Suprapubic skin (tissue), 4 donors: ENCODE measurements at places on chromosomes 13 and 19.

DNA sequence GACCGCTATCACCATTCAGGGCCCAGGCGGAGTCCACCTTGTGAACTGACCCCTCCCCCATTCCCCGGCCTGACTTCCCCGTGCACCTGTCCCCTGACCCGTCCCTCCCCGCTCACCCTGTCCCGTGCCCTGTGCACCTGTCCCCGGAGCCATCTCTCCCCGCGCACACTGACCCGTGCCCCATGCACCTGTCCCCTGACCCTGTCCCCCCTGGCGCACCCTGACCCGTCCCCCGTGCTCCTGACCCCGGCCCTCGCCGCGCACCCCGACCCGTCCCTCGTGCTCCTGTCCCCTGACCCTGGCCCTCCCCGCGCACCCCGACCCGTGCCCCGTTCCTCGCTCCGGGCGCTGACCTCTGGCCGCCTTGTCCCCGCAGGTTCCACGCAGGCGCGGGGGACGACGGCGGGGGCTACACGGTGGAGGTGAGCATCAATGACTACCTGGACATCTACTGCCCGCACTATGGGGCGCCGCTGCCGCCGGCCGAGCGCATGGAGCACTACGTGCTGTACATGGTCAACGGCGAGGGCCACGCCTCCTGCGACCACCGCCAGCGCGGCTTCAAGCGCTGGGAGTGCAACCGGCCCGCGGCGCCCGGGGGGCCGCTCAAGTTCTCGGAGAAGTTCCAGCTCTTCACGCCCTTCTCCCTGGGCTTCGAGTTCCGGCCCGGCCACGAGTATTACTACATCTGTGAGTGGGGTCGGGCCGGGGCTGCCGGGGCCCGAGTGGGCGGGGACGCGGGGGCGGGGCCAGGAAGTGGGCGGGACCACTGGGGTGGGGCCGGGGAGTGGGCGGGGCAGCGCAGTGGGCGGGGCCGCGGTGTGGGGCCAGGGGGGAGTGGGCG is 9.7 kb downstream of the EFNA2 start:
- peak; percentile 62 for DNase-seq

GRCh38 chr13:33079960-33080359 is 63.7 kb downstream of the KL start:
- DNase-seq, result no peak

GRCh38 chr19:8311461-8312260 is 3.5 kb upstream of the CD320 start:
- peak; percentile 75 for DNase-seq

GRCh38 chr13:114015111-114015968 is 41.5 kb upstream of the C13orf46 start:
- peak; percentile 92 for DNase-seq

GRCh38 chr13:112067871-112068539 is 1.1 kb downstream of the SOX1 start:
- DNase-seq, result no peak

DNA sequence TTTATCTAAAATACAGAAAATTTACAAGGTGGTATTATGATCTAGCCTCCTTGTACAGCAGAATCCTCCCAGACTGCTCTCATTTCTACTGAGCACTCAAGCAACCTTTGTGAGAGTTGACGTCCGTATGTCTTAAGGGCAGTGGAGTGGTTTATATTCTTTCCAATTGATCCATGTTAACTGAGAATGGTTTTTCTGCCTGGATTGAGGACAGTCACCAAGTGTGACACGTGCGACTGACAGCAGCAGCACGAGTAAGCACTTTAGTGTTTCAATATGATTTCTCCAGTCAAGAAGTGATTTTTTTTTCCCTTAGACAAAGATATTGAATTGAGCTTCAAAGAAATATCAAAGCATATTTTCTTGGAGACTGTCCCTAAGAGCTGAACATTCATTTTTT is 901.7 kb downstream of the PCDH9 start:
- DNase-seq, result no peak

- DNase-seq, result no peak
Observed at GRCh38 chr13:60261432-60262351, 98.0 kb upstream of the DIAPH3 start.

- no peak for DNase-seq
Observed at GRCh38 chr13:77878190-77878589, 40.4 kb downstream of the EDNRB start.

DNA sequence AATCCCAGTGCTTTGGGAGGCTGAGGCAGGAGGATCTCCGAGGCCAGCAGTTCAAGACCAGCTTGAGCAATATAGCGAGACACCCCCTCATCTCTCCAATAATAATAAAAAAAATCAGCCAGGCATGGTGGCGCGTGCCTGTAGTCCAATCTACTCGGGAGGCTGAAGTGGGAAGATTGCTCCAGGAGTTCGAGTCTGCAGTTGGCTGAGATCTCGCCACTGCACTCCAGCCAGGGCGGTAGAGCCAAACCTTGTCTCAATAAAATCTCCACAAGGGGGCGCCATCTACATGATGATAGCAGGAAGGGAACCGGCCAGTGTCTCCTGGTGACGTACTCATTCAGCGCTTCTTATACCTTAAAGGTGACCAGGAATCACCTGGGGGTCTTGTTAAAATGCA is 13.6 kb upstream of the C5AR1 start:
- peak; percentile 79 for DNase-seq

DNA sequence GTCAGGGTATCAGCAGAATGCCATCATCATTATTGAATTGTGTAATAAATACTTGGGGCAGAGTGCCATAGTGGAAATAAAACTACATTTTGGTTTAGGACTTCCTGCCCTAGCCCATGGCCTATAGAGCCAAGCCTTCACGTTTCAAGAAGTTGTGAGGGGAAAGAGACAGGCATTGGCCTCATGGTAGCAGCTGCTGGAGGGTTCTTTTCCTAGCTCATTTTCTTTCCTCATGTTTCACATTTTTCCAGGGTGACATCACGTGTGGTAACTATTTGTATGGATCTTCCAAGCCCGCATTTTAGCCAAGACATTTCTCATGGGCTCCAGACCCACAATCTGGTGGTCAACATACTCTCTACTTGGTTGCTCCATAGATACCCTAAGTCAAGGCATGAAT is 80.4 kb downstream of the LRCH1 start:
- no peak for DNase-seq

DNA sequence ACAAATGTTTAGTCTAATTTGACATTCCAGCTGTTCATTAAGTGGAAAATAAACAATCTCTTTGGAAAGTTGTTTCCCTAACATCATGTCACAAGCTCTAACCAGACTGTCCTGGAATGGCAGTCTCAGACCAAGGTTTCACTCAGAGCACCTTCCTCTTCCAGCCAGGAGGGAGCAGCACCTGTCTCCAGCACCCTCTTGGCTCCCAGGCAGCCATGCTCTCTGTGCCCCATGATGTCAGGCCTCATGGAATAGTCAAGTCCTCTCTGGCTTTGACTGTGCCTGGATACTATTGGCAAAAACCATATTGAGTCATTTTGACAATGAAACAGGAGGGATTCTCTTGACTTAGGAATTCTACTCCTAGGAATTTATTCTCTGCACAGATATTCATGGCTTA is 171.4 kb downstream of the OXGR1 start:
- no peak for DNase-seq

DNA sequence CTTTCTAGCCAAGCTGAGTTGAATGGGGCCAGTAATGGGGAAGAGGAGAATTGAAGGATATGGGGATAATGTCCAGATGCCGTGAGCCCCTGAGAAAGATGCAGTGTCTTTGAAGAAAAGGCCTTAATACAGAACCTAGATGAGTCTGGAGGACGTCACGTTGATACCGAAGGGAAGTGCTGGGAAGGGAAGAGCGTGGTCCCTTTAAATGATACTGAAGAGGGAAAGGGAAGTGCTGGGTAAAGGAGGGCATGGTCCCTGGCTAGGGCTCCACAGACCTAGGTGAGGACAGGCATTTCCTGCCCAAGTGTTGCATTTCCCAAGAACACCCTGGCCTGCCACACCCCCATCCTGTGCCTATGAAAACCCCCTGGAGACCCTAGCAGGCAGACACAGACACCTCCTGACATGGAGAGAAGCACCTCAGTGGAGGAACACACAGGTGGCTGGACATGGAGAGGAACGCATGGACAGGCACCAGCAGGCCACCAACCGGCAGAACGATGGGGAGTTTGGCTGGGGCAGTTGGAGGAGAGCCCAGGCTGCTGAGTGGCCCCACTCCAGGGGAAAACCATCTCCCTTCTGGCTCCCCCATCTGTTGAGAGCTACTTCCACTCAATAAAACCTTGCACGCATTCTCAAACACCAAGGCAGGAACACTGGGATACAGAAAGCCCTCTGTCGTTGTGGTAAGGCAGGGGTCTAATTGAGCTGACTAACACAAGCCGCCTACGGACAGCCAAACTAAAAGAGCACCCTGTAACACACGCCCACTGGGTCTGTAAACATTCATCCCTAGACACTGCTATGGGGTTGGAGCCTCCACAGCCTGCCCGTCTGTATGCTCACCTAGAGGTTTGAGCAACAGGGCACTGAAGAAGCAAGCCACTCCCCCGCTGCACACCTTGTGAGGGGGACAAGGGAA is 34.9 kb upstream of the POMP start:
- no peak for DNase-seq

DNA sequence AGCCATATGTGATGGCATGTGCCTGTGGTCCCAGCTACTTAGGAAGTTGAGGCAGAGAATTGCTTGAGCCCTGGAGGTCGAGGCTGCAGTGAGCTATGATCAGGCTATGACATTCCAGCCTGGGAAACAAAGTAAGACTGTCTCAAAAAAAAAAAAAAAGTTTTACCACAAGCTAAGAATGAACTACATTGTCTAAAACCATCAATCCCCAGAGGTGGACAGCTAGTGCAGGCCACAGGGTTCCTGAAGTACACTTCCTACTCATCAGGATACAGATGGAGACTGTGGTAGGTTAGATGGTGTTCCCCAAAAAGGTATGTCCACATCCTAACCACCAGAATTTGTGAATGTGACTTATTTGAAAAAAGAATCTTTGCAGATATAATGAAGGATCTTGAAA is 63.5 kb upstream of the DOCK9 start:
- DNase-seq, result no peak

DNA sequence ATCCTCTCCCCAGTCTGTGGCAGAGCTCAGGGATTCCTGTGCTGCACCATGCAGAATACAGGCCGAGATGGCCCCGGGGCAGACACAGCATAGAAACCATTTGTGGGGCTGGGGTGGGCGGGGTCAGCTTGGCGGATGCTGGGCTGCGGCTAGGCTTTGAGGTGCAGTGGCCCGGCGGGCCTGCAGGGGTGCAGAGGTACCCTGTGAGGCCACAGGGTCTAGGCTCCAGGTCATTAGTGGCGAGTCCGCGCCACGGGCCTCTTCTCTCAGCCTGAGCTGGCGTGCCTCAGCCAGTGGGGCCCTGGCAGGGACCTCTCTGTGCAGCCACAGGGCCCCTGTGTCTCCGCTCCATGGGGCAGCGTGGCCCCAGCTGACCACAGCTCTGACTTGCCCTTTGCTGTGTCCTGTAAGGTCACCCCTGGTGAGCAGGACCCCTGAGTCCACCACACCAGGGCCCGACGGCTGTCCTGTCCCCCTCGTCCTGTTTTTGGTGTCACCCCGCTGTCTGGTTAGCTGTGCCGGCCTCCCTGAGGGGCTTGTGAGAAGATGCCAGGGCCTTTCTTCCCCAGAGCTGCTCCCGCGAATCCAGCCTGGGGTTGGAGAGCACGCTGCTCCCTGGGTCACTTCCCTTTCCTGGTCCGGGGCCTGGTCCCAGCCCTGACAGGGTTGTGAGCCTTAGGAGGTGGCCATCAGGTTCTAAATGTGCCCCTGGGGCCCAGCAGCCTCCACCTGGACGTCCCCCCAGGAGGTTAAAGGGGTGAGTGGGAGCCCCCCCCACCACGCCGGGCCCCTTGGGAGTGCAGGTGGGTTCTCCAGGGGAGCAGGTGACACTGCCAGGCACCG is 12.1 kb downstream of the KDM4B start:
- DNase-seq, result no peak

GRCh38 chr19:18687740-18688465 is 4.4 kb downstream of the CRTC1 start:
- DNase-seq, result no peak

DNA sequence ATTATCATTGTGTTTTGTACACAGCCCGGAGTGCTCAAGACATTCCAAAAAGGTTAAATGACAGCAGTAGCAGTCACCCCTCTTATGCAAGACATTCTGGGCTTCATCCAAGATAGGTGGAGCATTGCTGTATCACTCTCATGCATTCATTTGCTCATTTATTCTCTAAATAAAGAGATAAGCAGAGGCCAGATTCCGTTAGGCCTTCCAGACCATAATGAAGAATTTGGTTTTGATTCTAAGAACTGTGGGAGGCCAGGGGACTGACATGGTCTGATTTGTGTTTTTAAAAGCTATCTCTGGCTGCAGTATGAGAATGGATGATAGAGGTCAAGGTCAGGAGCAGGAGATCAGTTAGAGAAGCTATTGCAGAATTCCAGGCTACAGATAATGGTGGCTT is 145.8 kb downstream of the KCNRG start:
- no peak for DNase-seq

DNA sequence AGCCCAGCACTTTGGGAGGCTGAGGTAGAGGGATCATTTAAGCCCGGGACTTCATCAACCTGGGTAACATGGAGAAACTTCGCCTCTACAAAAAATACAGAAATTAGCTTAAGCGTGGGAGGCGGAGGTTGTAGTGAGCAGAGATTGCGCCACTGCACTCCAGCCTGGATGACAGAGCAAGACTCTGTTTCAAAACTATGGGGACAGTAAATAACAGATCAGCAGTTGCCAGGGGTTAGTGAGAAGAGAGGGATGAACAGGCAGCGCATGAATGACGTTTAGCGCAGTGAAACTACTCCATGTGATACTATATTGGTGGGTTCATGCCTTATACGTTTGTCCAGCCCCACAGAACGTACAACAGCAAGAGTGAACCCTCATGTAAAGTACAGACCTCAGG is 7.1 kb upstream of the ICAM3 start:
- no peak for DNase-seq

DNA sequence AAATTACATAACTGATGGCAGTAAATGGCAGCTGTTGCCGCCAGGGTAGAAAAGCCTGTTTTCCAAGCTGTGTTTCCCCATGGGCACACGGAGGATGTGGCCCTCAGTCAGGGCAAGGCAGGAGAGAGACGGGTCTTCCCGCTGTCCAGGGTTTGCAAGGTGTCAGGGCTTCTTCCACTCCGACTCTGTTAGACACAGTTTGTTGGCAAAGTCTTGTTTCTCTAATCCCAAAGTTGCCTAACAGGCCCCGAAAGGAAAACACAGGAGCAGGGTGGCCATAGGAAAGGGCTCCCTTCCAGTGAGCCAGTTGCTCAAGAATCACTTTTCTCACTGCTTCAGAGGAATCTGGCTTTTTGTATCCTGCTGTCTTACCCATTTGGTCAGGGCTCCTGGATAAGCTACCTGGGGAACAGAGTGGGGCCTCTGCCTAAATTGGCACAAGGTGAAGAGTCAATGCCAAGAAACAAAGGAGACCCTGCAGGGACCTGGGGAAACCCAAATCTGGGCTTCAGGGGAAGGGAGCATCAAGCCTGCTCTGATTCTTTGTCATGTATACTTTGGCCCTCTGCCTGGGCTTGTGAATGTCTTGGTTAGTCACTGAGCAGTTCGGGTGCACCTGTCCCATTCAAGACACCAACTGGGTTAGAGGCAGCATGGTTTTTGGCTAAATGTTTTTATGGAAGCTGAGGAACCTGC is 29.0 kb upstream of the CXCL17 start:
- no peak for DNase-seq
